ENCODE measurements at places on chromosomes 13 and 19.

DNA sequence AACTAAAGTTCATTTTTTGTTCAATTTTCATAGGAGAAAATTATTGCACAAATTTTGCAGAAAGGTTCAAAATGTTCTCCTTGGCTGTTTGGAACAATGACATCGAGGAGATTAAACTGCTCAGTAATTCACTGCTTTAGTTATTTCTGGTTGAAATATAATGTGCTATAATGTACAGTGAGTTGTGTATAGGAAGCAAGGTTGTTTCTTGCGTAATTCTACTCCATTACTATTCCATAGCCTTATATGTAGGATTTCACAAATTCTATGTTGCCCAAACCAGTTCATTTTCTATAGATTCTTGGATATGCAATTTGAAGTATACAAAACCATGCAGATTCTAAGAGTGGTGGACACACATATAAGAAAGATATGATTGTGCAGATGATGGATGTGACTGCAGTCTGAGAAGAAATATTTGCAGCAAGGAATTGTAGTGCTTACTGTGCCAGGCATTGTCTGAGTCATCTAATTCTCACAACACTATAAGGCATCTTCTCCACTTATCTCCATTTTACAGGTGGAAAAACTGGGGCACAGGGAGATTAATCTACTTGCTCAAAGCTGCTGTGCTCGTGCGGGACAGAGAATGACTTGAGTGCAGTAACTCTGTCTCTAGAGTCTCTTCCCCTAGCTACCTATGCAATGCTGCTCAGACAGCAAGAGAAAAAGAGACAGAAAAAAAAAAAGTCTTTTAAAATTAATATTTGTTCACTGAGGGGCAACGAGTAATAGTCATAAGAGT, 515.5 kb downstream of the MYO16 start:
- DNase-seq = no peak

DNA sequence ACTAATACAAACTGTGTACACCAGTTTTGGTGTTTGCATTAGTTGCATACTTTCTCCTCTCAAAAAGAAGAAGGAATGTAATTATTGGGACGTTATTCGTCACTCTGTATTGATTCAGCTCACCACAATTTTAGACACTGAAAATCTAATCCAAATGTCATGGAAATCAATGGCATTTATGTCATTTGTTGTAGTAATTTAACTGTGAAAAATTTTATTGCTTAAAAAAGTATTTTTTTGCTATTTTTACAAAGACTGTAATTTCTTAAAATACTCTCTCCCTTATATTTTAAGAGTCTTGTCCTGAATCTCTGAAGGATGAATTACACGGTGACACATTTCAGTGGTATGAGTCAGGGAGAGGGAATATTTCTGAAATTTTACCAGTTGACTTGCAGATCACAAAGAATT, 2117.6 kb downstream of the PCDH9 start:
- DNase-seq = no peak

DNA sequence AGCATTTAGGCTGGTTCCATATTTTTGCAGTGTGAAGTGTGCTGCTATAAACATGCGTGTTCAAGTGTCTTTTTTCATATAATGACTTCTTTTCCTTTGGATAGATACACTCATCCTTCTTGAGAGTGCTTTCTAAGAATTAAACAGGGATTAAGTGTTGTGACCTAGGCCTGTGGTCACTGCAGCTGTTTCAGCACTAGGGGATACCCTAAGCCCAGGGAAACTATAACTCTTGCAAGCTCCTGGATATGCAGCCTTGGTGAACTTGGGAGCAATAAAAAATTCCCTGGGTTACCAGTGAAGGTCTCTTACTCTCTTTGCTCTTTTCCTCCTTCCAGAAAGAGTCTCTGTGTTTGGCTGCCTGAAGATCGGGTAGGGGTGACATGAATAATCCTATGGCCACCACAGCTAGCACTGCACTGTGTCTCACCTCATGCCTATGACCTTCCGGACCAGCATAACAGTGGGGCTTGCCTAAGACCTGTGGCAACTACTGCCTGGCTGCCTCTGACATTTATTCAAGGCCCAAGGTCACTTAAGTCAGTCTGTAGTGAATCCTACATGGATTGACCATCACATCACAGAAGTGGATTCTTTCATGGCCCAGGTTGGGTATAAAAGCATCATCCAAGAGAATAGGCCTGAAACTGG, 799.7 kb downstream of the DACH1 start:
- DNase-seq = no peak

DNA sequence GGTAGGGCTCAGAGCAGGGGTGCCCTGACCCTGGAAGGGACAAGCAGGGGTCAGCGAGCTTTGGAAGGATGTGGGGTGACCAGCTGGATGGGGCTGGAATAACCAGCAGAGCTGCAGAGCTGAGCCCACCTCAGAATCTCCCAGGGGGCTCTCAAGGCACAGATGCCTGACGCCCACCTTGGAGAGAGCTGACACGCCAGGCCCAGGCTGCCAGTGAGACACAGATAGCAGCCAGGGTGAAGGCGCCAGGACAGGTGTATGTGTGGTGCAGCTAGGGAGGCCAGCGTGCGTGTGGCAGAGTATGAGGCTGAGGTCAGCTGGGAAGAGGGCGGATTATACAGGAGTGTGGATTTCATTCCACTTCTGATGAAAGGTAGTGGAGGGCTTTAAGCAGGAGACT, 8.9 kb downstream of the AP1M1 start:
- no peak for DNase-seq

DNA sequence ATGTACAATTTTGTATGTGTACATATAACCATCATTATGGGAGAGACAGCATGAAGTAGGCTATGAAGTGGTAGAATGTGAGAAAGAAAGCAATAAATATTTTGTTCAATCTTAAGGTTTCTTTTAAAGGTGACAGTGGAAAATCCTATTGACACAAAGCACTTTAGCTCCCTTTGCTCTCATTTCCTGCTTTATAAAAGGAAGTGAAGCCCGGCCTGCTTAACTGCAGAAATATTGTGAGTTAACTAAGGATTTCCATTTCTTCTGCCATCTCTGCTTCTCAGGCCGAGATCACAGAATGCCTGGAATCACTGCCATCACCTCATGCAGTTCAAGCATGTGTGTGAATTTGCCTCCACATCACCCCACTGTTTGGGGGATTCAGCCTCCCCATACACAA, 83.5 kb downstream of the FRY start:
- DNase-seq = no peak

- no peak for DNase-seq
Observed at GRCh38 chr13:106407338-106407737, 128.1 kb downstream of the EFNB2 start.

- DNase-seq = no peak
Observed at GRCh38 chr13:58547419-58547818, 915.9 kb downstream of the PCDH17 start.

- DNase-seq = no peak
Observed at GRCh38 chr13:26508885-26509284, 48.6 kb upstream of the WASF3 start.

GRCh38 chr19:17681505-17682125, 6.5 kb downstream of the UNC13A start:
- peak; percentile 37 for DNase-seq

- DNase-seq = no peak
Observed at GRCh38 chr13:73599232-73600128, 534.7 kb downstream of the KLF12 start.

GRCh38 chr13:110853235-110853721, 61.6 kb downstream of the ANKRD10 start:
- no peak for DNase-seq

- DNase-seq = no peak
Observed at GRCh38 chr13:59877933-59878332, 285.8 kb downstream of the DIAPH3 start.

DNA sequence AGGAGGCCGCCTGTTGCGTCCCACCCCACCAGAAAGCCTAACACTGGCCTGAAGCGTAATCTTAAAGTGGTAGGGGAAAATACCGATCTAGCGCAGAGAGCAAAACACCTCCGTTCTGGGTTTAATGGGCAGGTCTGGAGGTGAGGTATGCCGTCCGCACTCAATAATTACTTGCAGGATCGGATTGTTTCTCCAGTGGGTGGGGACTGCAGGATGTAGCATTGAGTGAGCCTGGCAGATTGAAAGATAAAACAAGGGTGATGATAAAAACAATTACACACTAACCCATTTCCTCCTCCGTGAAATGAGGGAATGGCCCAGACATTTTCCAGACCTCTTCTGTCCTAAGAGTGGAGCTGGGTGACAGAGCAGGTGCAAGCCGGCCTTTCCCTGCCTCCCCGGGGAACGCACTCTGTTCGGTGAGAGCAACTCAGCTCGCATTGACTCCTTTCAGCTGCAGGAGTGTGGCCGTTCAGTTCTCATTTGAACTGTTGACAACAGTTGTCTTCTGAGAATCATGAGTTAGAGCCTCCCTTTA, 110.2 kb upstream of the DOCK9 start:
- DNase-seq = peak; percentile 21

DNA sequence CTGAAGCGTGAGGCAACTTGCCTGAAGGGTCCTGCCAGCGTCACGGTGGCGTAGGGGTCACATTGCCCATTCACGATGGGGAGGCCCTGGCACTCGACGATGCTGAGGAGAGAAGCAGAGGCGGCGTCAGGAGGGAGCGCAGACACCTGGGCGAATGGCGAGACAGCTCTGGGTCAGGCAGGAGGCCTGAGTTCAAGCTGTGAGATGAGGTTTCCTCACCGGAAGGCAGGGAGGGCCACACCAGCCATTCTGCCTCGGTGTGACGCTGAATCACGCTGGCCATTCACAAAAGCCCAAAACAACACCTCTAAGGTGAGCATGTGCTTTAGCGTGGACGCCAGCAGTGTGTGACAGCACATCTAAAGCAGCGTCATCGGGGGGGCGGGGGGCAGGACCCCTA, 54.0 kb upstream of the C13orf46 start:
- DNase-seq = no peak

GRCh38 chr13:29849071-29849631, 1.3 kb downstream of the UBL3 start:
- peak; percentile 47 for DNase-seq

- DNase-seq = no peak
Observed at GRCh38 chr13:62931853-62932252, 1516.2 kb upstream of the PCDH20 start.

GRCh38 chr13:98445340-98446233, 131.3 kb downstream of the STK24 start:
- peak; percentile 81 for DNase-seq

- no peak for DNase-seq
Observed at GRCh38 chr13:110949628-110950027, 34.8 kb upstream of the ANKRD10 start.

GRCh38 chr19:54392105-54392504, 23.2 kb upstream of the TTYH1 start:
- no peak for DNase-seq

DNA sequence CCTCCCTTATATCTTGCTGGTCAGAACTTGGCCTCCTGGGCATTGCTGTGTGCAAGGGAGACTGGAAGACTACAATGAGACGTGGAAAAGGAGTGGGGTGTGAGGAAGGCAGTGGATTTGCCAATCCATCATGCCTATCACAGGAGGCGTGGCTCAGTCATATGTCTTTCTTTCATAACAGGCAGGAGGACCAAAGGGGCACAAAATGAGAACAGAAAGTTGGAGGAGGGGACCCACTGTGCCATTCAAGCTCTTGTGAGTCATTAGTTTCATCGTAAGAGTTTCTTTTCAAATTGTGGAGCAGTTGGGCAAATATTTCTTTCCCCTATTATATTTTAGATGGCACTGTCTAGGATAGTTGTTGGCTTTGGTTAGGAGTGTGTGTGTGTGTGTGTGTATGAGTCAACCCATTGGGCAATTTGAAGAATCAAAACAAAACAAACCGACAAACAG, 471.5 kb downstream of the TSHZ3 start:
- no peak for DNase-seq

GRCh38 chr19:37988758-37989635, 82.0 kb downstream of the SIPA1L3 start:
- no peak for DNase-seq

DNA sequence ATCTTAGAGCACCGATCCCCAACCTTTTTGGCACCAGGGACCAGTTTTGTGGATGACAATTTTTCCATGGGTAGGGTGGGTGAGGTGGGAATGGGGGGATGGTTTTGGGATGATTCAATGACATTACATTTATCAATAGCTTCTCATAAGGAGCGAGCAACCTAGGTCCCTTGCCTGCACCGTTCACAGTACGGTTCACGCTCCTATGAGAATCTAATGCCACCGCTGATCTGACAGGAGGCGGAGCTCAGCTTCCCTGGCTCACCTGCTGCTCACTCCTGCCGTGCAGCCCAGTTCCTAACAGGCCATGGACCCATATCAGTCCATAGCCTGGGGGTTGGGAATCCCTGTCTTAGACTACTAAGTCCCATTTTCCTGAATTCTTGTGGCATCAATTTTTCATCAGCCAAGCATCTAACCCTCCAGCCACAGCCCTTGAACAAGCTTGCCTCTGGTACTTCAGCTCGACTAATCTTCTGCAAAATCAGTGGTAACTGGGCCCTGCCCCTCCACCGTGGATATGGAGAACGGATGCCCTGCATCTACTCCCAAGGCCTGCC, 37.0 kb upstream of the MAP3K10 start:
- DNase-seq = no peak

DNA sequence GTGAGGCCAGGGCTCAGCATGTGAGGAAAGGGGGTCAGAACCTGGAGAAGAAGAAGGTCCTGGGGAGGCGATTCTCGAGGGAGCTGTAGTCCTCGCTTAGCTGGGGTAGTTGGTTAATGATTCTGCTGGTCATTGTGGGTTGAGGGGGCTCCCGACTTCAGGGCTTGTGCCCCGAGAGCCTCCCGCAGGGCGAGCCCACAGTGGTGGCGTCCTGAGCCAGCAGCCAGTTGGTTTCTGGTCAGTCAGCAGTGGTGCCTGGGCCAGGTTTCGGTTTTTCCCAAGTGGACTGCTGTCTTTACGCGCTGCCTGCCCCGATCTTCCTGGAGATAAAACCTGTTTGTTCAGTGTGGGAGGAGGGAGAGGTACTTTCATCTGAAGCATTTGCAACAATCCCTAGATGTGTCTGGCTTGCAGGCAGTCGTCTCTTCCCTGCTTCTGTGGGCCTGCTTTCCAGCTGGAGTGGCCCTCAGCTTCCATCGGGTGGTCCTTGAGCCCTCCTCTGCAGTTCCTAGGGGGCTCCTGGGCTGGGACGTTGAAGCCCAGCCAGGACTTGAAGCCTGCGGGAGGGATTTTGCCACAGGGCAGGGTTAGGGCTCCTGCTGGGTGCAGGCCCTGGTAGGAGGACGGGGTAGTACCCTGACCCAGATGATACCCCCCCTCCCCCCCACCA, 3.2 kb downstream of the PTBP1 start:
- no peak for DNase-seq

DNA sequence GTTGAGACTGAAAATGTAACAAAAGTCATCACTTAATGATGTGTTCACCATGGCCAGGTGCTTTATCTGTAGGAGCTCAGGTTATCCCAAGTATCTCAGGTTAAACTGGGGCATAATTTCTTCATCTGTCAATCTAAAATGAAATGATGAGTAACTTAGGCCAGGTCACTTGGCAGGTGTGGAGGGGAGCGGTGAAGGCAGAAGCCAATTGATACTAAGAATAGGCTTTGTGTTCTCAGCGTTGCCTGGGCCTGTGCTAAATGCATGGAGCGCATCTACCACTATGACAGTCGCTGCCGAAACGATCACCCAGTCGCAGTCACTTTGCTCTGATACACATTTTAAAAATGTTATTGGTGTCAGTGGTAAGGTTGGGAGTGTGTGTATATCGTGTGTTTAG, 91.6 kb downstream of the FGF9 start:
- no peak for DNase-seq

Measured in stimulated activated CD4-positive, alpha-beta T cell treated with anti-CD3 and anti-CD28 coated beads, Interleukin-4, amount 100 ng/mL, for 24 hours (primary cell).